ENCODE measurements at places on chromosomes 2 and 18.

DNA sequence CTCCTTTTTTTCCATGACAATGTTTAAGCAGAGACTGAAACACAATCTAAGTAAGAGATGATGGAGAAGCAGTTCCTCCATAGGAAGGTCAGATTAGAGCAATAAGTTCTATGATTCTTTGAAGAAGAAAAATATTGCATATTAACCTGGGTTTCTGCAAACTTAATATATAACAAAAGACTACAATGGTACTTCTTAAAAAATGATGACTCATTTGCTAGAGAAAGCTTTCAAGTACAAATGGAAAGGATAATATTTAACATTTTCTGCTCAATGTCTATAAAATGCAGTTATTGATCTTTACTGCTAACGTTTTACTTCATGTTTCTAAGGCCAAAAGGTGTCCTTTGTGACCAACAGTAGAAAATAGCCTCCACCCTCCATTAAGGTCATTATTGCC, 158.6 kb downstream of the DOCK10 start:
- DNase-seq = no peak

DNA sequence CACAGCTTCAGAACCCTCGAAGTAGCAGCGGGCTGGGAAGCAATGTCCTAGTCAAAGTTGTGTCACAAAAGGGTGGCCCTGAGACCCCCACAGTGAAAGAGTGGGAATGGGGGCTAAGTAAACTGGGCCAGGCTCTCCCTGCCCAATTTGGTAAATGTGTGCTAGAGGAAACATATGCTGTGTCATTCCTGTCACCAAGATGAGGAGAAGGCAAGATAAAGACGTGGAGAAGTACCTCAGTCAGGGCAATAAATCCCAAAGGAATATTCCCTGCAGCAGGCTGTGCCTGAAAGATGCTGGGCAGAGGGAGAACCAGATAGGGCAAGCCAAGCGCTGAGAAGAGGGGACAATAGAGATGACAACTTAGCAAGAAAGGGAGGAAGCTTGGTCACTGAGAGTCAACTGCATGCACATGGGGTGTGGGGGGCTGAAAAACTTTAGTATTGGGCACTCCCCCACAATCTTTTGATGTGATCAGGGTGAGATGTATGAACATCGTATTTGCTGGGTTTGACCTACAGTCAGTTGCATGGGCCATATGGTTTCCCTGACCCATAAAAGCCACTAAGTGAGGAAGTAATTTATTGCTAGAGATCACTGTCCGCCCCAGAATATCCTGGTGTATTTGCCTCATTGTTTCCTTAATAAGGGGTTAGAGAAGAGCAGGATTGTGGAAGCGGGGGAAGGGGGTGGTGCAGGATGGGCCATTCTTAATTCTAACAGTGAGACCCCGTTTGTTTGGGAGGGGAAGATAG, 49.9 kb upstream of the CXCR4 start:
- no peak for DNase-seq

- DNase-seq = no peak
Observed at GRCh38 chr18:2201036-2201600, 370.2 kb downstream of the METTL4 start.

DNA sequence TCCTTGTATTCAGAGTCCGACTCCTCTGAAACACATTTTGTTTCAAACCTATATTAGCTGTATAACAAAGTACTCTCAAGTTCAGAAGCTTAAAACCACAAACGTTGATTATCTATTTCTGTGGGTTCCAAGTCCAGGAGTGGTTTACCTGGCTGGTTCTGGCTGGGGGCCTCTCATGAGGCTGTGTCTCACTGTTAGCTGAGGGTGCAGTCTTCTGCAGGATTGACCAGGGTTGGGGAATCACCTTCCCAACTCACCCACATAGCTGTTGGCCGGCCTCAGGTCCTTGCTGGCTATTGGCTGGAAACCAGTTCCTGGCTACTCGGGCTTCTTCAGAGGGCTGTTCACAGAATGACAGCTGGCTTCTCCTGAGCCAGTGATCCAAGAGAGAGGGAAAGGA, 18.0 kb upstream of the ATIC start:
- no peak for DNase-seq

DNA sequence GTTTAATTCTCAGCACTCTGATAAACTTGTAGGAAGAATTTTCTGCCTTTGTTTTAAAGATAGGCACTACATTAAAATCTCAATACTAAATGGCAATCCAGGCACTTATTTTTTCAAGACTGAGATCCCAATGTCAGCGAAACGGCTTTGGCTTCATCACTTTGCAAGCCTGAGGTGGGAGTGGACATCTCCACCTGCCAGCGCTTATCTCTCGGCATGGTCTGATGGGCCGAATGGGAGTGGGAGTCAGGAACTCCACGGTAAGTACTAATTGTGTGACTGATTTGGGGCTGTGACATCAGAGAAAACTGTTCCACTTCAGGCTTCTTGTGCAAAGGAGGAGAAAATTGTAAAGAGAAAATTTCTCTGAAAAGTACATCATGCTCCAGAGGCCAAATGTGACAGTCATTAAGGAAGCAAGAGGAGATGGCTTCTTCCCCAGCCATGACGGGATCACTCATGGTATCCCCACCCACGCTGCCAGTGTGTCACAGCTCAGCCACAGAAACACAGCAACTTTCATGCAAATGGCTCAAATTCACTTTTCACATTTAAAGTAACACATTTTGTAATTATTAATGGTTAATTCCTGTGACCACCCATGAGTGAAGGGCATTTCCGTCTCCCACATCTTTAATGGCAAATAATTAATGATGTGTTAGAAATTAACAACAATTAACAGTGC, 385.5 kb upstream of the HNRNPA3 start:
- no peak for DNase-seq

- DNase-seq = no peak
Observed at GRCh38 chr2:86770816-86771301, 19.9 kb downstream of the CD8A start.

GRCh38 chr18:54416436-54416835, 58.7 kb downstream of the C18orf54 start:
- DNase-seq = no peak

GRCh38 chr2:61327173-61327572, 143.7 kb downstream of the USP34 start:
- DNase-seq = no peak

DNA sequence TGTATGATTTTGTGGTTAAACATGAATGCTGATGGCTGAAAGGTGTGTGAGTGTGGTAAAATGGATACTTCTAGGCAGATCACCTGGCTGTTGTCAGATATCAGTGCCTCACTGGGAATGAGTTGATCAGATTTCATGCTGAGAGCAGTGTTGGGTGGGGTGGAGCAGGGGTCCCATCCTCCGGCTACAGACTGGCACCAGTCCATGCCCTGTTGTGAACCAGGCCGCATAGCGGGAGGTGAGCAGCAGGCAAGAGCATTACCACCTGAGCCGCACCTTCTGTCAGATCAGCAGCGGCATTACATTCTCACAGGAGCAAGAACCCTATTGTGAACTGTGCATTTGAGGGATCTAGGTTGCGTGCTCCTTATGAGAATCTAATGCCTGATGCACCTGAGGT, 78.7 kb downstream of the GLI2 start:
- no peak for DNase-seq

GRCh38 chr2:127411653-127412369, 6.4 kb upstream of the PROC start:
- DNase-seq = no peak

DNA sequence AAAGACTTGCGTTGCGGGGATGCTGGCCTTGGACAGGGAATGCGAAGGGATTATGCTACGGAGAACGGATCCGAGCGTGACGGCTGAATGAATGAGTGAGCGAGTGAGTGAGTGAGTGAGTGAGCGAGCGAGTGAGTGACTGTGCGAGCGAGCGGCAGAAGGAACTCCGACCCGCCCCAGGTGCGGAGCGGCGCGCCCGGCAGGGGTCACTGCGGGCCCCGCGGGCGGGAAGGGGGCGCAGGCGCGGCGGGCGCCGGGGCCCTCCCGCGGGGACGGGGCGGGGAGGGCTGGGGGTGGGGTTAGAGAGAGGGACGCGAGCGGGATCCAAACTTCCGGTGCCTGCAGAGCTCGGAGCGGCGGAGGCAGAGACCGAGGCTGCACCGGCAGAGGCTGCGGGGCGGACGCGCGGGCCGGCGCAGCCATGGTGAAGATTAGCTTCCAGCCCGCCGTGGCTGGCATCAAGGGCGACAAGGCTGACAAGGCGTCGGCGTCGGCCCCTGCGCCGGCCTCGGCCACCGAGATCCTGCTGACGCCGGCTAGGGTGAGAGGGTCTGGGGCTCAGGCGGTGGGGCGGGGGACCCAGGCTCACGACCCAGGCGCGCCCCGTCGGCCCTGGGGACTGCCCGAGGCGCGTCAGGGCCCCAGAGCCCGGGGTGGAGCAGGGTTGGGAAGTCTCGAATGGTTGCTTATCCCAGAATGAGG, at the start of gene ITM2C:
ITM2C (plus strand) TSS at position 338 of the 702 bp plus-strand sequence; CDS start at position 422, 84 bp downstream.
- DNase-seq = peak; percentile 60

DNA sequence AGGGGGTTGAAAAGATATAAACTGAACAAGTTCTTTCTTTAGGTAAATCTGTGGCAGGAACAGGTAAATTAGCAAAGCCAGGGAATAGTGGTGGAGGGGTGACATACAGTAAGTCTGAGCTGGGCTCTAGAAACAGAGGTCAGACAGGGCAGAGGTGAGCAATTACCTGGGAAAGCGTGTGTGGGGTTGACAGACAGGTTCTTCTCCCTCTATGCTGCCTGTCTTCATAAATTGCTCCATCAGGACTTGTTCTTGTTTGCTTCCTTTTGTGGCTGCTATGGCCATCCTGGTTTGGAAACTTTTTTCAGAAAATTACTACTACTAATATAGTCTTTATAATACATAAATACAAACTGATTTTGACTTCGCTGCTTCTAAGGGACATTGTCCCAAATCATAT, 3.4 kb upstream of the ANKRD12 start:
- no peak for DNase-seq

GRCh38 chr2:43194121-43194869, 32.1 kb downstream of the ZFP36L2 start:
- DNase-seq = no peak

GRCh38 chr2:176099728-176100546, at the start of gene HOXD12:
HOXD12 (plus strand) TSS chr2:176099795; CDS start chr2:176099802, 7 bp downstream.
- no peak for DNase-seq

DNA sequence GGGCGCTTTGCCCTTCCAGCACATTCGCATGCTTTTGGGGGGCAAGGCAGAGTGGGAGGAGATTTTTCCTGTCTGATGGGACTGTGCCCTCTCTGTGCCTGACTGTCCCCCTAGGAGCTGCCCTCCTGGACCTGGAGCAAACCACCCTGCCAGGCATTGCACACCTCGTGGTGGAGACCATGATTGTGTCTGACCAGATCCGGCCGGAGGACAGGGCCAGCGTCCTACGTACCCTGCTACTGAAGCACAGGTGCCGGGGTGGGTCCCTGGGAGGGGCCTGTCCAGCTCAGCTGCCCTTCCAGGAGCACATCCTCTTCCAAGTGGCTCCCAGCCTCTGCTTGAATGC, 5.3 kb downstream of the SLC4A3 start:
- DNase-seq = no peak

Data from stimulated activated CD4-positive, alpha-beta T cell treated with anti-CD3 and anti-CD28 coated beads, TNF-alpha, amount 100 ng/mL, for 1 hour (primary cell).